ENCODE measurements at places on chromosomes 6 and 20.

DNA sequence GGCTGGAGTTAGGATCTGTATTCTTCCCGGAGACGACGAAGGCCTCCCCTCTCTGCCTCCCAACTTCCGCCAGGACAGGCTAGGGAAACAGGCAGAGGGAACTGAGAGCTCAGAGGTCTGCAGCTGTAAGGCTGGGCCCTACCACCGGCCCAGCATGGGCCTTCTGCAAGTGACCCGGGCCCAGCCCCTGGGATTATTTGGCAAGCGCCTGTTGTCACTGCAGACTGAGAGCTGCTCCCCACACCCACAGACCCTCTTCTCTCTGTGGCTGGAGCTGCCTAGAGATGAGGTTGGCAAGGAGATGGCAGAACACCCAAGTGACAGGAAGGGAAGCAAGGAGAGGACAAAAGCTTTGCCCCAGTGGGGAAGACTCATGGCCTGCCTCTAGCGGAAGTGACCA is 212.6 kb downstream of the ZDHHC14 start:
- no peak for DNase-seq

GRCh38 chr6:118161343-118161742 is 254.3 kb downstream of the SLC35F1 start:
- no peak for DNase-seq

DNA sequence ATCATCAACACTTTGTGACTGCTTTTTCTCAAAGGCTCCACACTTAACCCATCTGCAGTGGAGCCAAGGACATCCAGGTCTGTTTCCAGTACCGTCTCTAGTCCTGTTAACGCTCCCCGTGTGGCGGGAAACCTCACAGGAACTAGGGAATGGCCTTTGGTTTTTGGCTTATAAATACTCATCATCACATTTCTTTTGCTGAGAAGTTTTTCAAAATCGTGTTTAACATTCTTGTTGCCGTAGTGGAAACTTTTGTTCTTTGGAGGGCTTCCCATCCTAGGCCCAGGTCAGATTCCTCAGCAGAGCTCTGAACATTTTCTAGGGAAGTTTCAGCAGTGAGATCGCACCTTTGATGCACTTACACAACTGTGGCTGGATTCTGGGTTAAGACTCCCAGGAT is 24.6 kb downstream of the DAAM2 start:
- DNase-seq, result no peak

DNA sequence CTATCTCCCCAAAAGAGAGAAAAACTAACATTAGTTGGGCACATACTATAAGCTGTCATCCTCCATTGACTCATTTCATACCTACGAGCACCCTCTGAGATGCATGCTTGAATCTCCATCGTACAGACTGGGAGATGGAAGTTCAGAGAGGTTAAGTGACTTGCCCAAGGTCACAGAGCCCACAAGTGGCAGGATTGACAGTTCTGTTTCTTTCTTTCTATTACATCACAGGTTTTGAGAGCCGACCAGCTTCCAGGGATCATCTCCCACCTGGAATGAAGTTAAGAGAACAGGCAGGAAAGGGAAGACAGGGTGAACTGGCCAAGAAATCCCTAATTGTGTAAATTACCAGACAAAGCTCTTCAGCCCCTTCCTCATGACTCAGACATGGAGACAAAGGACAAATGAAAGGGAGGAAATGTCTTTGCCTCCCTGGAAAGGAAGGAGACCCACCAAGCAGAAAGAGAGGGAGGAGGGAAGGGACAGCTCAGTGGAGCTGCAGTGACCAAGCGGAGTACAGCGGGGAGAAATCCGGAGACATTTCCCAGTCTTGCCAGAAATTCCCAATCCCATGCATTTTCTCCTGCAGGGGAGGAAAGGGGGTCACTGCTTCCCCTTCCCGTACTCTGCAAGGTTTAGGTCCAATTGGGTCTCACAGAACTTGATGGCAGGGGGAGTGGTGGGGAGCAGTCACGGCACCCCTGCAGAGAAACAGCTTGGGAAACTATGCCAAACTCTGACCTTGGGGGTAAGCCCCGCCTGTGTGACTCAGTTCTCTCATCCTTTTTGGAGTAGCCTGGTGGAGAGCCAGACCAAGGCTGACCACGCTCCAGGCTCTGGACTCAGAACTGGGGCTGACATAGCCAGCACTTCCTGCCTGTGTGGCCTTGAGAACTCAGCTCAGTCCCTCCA is 154.3 kb downstream of the ANKRD60 start:
- DNase-seq, result no peak

Data from frontal cortex (tissue), 4 donors.